ENCODE measurements at places on chromosomes 2 and 18.

DNA sequence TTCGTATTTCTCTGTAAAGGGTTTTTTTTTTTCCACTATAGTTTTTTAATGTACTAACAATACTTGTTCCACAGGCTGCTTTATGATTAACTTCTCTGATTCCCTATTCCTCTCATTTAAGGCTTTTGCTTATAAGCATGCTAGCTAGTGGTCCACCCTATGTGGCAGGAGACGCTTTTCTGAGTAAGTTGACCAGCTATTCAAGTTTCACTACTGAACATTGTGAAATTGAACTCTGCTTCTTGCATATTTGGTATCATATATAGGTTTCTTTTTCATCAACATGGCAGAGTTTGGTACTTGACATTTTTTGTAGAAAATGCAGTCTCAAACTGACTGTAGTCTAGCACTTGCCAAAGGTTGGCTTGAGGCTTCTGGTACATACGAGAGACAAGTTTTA is 74.2 kb downstream of the OTX1 start:
- no peak for DNase-seq

- no peak for DNase-seq
Measured at GRCh38 chr2:14199040-14199439, 433.5 kb upstream of the LRATD1 start.

DNA sequence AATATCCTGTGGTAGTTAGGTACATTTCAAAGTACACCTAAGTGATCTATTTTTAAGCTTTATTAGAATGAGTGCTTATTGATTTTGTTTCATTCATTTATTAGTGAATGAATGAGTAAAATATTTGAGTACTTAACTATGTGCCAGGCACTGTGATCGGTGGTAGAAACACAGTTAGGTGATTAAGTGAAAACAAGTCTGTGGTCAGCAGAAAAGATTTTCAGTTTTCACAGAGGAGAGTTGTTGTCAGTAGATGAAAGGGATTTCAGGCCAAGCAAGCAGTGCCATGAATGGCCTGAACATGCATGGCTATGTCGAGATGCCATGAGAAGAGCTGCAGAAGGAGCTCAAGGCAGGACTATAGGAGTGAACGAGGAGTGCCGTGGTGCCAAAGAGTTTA is 85.9 kb downstream of the SPTBN1 start:
- DNase-seq, result no peak

DNA sequence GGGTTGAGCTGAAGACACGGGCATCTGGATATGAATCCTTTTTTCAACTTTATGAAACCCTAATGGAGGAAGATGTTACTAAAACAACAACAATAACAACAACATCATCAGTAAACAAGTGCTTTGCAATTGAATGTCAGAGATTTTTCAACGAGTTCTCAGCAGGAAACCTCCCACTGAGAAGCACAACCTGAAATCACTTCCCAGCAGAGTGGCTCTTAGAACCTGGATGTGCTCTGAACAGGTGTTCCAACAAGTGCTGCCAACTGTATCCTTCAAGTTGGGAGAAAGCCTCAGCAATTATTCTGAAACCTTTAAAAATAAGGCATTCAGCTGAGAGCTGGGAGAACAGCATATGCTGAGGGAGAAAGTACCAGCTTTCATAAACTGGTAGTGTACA is 1622.7 kb upstream of the CELF4 start:
- DNase-seq, result no peak

GRCh38 chr18:9404565-9405060 is 70.0 kb downstream of the TWSG1 start:
- no peak for DNase-seq

- DNase-seq, result no peak
Measured at GRCh38 chr2:719191-719590, 42.0 kb upstream of the TMEM18 start.

GRCh38 chr18:78914249-78914935 is 65.2 kb upstream of the SALL3 start:
- no peak for DNase-seq

- DNase-seq, result no peak
Measured at GRCh38 chr18:44996261-44996660, 315.6 kb downstream of the SETBP1 start.

DNA sequence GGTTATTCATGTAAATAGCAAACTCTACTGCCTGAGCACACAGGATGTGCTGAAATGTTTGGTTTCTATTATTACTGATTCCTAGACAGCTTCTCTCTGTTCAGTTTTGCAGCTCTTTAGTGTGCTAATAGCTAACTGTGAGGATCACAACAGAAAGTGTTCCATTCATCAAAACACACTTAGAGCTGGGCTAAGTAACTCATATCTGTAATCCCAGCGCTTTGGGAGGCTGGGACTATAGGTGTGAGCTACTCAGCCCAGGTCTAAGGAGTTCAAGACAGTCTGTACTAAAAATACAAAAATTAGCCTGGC is 63.2 kb downstream of the MOGAT1 start:
- no peak for DNase-seq

GRCh38 chr2:222042666-222043065 is 256.1 kb downstream of the PAX3 start:
- no peak for DNase-seq

DNA sequence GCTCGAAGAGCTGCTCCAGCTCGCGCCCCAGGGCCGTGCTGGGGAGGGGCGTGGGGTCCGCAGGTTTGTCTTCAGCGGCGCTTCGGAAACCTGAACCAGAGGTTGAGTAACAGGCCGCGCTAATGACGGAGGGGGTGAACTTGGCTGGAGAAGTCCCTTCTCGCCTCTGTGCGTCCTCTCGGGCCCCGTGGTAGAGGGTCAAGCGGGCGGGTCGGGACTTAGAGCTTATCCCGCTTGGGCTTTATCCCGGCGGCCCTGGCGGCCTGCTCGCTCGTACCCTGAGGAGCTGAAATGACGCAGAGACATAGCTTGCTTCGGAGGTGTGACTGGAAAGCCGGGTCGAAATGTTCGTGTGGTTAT is 479 bp downstream of the RNMT start:
- DNase-seq, result no peak

- no peak for DNase-seq
Measured at GRCh38 chr18:5519448-5520298, 24.1 kb downstream of the EPB41L3 start.

- no peak for DNase-seq
Measured at GRCh38 chr2:178819147-178819875, 12.1 kb upstream of the TTN start.

GRCh38 chr2:46187112-46187618 is 110.0 kb upstream of the EPAS1 start:
- DNase-seq, result no peak

DNA sequence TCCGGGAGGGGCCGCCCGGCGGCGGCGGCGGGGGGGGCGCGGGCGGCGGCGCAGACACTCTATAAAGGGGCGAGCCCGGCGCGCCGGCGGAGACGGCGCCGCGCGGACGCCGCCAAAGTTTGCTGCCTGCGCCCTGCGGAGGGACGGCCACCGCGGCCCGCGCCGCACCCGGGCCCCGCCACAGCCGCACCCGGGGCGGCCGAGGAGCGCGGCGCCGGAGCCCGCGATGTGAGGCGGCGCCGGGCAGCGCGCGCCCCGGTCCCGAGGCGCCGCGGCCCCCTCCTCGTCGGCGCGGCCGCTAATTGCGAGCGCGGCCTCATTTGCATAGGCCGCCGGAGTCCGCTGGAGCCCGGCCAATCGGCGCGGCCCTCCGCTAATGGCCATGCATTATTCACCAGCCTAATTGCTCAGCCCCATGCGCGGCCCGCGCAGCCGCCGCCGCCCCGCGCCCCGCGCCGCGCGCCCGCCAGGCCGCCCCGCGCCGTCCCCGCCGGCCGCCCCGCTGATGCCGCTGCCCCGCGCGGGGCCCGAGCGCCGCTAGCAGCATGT is at the start of gene SALL3:
Gene SALL3 (plus strand): TSS at position 89 of the 549 bp plus-strand sequence. CDS start 457 bp downstream, at position 546.
- no peak for DNase-seq

DNA sequence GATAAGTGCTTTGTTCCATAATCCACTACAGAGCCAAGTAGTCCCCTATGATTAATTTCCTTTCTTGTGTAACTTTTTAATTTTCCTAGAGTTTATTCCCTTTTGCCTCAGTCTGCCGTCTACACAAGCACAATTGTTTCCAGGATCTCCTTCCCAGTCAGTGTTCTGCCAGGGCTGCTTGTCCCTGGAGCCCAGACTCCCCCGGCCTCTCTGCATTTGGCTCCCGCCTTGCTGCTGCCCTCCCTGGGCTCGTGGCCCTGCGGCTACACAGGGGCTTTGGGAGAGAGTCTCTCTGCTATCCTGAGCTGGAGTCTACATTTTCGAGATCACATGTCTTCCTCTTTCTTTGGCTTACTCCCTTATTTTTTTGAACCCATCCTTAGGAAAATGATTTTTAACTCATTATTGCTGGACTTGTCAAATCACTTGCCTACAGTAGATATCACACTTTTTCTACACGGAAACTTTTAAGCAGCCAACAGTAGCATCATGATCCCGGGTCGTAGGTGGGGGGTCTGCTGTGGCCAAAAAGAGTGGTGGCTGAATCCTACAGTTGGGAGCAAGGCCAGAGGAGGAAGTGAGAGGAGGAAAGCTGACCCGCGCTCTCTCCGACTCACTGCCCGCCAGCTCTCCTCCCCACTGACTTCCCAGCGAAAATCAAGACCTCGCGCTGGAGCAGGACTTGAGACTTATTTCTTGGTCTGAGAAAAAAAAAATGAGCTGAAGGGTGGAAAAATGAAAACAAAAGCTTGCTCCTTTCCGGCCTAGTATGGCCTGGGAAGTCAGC is 9.4 kb downstream of the FBLN7 start:
- DNase-seq, result no peak

DNA sequence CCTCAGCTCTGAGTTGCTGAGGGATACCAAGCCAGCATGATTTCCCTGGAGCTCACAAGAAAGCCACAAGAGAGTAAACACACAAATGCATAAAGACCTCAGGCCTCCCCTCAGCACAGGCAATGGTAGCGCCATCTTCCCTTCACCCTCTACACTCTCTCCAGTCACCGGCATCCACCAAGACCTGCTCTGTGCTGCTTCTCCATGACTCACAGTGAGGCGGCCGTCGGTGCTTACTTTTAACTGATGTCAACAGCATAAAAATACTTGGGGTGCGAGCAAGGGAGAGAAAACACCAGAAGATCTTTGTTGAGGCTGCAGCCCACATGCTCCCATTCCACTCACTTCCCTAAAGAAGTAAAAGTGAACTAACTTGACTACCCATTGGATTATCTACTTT is 46.7 kb downstream of the L3MBTL4 start:
- no peak for DNase-seq

DNA sequence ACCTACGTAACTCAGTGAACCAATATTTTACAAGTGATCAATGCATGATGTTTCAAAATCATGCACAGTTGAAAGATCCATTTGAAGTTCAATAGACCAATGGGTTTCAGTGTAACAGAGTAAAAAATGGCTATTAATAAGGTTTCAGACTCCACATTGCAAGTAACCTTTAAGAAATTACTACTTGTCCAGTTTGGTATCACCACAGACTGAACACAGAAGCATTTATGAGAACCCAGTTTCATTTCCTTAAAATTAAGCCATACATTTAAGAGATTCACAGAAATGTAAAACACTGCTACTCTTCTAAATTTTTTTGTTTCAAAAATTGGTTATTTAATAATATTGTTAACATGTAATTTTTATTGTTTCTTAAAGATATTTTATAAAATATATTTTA is 98.9 kb upstream of the CHRNA1 start:
- DNase-seq, result no peak

- no peak for DNase-seq
Measured at GRCh38 chr2:235227590-235227989, 266.3 kb upstream of the AGAP1 start.

DNA sequence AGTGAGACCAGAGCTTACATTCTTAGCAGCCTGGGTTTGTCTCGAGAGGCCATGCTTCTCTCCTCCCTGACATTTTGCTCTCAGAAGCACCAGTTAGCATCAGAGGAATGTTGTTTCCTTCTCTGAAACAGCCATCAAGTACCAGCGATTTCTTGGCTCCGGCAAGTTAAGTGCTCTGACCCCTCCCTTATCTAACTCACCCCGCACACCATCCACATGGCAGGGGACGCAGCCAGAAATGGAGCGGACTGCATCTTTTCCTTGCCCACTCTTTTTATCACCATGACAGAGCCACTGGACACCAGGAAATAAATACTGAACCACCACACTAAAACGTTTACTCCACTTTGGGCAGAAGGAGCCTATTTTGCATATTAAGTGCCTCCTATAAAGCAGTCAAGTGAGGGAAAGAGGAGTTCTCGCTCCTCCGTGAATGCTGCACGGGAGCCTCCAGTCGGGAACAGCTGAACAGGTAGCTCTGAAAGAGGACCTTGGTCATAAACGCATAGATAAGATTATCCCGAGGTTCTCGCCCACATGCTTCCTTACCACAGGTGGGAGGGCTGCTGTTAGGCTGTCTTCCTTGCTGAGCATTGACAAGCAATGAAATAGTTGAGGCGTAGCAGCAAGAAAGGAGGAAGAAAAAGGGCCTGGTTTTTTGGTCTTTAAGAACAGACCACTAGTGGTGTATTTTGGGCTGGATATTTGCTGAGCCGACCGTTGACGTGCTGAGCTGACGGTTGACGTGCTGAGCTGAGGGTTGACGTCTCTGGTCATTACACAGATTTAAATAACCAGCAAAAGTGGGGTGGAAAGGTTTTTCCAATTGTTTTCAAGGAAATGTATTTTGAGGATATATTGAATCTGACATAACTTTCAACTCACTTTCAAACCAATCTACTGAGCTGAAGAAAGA is 71.4 kb upstream of the ITGB6 start:
- DNase-seq, result no peak

DNA sequence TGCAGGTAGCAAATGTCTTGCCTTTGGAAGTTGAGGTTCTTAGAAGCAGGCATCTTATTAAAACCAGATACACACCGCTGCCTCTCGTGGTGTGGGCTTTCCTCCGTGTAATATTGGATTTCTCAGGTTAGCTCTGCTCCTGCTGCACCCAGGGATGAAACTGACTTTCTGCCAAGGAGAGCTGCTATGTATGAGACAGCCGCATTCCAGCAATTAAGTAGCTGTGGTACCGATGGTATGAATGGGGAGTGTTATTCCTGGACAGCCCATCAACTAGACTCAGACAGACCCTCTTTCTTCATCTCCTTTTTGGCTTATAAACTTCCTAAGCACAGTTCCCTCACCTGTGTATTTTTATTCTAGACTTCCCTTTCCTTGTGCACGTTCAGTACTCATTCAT is 6.8 kb upstream of the EHD3 start:
- DNase-seq, result no peak

DNA sequence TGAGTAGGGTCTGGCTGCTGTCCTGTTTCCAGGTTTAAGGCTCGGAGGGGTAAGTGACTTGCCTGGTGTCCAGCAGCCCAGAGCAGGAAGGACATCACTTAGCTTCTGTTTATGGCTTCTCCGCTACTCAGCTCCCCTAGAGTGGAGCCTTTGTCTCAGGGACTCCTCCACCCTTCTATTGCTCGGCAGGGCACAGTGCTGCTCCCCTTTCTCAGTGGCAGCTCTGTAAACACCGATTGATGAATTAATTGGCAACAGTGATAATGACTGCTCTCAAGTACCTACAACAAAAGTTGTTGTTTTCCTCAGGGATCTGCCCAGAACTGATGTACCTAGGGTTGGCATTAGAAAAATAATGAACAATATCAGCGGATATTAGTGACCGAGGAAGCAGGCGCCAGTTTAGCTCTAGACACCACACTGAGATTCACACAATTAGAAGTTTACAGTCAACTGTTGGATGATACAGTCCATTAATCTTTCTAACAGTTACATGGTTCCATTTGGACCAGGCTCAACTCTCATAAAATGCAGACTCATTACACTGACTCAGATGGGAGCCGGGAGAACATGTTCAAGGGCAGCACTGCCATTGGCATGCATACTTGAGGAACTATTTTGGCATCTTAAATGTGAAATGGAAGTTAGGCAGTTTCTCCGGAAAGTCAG is 265.7 kb downstream of the MTX2 start:
- DNase-seq, result no peak

GRCh38 chr18:3902676-3903075 is 452.7 kb downstream of the TGIF1 start:
- DNase-seq, result no peak

All from NCI-H2107 (cell line).